ENCODE measurements at places on chromosomes 1 and 21. TPM values are rescaled to one million over a fixed set of nuclear protein-coding genes. Genes with fewer than 3 reads are reported as not detected.

The DDX20 gene
- 30.8 TPM for total RNA-seq

The CNR2 gene
- total RNA-seq, result not detected

The TRIM63 gene
- not detected for total RNA-seq

The GBP7 gene
- total RNA-seq, result not detected

The BRINP3 gene
- 0.20 TPM for total RNA-seq

The APH1A gene
- total RNA-seq, result 68.1 TPM

The RNF11 gene
- 84.3 TPM for total RNA-seq

The PRAMEF9 gene
- not detected for total RNA-seq

The YRDC gene
- 8.1 TPM for total RNA-seq

The NCAM2 gene
- 15.1 TPM for total RNA-seq

The SELENOF gene
- total RNA-seq, result 123 TPM

The NTMT2 gene
- not detected for total RNA-seq

Data from tibial nerve (tissue), 4 donors.